ENCODE measurements at places on chromosomes 5 and 9.

GRCh38 chr9:16771356-16771755, 99.1 kb downstream of the BNC2 start:
- DNase-seq: no peak

GRCh38 chr5:66896171-66896570, 300.0 kb downstream of the MAST4 start:
- DNase-seq: no peak

- DNase-seq: no peak
These were observed 113.6 kb downstream of the DPYSL3 start for GRCh38 chr5:147396070-147396823.

DNA sequence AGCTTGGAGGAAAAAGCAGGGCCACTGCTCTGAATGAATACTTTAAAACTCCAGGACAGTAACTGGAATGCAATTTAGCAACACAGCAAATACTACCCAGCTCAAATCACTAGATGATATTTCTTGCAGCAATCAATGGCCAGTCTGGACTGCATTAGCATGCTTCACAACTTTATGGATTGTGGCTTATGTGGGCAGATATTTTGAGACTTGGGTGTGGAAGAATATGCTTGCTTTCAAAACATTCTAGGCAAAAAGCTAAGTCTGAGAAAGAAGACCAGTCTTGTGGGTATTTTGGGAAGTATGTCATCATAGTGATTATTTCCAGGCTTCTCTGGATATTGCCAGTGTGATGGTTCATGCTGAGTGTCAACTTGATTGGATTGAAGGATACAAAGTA, 3.1 kb downstream of the RANBP3L start:
- DNase-seq: no peak

DNA sequence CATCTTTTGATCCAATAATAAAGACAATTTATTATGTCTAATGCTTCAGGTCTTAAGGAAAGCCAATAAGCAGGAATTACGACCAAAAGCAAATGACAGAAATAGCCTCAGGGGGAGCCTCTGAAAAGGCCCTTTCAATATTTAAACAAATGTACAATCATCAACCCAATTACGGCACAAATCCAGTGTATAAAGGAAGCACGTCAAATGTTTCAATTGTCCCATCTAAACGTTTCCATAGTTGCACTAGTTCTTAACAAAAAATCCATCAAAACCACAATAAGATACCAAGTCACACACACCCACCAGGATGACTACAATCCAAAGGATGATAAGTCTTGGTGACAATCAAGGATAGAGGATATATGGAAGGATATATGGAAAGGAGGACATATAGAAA, 41.9 kb downstream of the PSMB7 start:
- DNase-seq: no peak

GRCh38 chr9:131190191-131190590, 64.8 kb downstream of the NUP214 start:
- no peak for DNase-seq

- DNase-seq: no peak
These were observed 108.9 kb downstream of the PSD2 start for GRCh38 chr5:139904566-139904815.

- no peak for DNase-seq
These were observed 1.2 kb upstream of the GALNT10 start for GRCh38 chr5:154189256-154189818.

DNA sequence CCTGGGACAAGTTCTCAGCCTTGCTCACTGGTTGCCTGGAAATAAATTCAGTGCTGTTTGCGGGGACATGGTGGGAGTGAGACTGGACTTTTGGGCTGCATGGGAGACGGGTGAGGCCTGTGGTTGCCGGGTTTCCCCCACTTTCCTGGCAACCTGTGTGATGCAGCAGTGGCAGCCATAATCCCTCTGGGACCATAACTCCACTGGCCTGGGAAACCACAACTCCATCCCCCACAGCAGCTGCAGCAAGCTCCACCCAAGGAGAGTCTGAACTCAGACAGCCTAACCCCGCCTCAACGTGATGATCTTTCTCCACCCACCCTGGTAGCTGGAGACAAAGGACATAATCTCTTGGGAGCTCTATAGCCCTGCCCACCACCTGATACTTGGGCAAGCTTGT, 349.9 kb downstream of the PIK3R1 start:
- no peak for DNase-seq

DNA sequence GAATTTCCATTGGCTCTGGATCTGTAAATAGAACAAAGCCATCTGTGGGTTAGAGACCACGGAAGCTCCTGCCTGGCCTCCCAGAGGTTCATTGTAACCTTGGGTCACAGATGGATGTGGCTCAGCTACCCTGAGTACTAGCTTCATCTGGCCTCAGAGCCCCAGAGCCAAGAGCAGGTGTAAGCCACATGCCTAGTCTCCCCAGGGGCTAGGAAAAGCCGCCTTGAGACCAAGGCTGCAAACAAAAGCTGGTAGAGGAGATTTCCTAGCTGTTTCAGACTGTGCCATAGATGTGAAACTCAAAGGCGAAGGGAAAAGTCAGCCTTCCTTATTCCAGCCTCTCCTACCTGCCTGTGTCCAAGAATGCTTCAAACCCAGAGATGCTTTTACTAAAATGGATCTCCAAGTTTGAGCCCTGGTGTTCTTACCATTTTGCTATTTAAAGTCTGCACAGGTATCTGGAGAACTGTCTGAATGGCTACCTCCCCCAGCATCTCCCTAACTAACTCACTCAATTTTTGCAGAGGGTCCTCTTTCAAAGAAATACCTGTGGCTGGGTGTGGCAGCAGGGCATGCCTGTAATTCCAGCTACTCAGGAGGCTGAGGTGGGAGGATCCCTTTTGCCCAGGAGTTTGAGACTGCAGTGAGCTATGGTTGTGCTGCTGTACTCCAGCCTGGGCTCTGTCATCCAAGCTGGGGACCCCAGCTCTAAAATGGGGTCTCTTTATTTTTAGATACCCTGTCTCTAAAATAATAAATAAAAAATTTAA, 42.3 kb upstream of the MAP1B start:
- DNase-seq: no peak

GRCh38 chr5:119708076-119708790, 78.9 kb downstream of the FAM170A start:
- no peak for DNase-seq

DNA sequence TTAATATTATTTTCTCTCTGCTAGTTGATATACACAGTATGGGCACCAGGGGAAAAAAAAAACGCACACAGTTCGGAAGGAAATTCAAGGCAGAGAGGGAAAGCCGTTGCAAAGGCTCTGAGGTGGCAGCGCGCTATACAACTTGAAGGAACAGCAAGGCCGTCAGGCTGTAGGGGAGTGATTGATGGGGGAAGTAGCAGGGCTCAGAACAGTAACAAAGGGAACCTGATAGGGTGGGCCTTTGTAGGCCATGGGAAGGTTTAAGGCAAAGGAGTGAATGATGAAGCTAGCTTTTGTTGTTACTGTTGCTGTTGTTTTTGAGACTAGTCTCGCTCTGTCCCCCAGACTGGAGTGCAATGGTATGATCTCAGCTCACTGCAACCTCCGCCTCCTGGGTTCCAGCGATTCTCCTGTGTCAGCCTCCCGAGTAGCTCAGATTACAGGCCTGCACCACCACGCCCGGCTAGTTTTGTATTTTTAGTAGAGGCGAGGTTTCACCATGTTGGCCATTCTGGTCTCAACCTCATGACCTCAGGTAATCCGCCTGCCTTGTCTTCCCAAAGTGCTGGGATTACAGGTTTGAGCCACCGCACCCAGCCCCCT, 27.0 kb downstream of the AQP7 start:
- no peak for DNase-seq

DNA sequence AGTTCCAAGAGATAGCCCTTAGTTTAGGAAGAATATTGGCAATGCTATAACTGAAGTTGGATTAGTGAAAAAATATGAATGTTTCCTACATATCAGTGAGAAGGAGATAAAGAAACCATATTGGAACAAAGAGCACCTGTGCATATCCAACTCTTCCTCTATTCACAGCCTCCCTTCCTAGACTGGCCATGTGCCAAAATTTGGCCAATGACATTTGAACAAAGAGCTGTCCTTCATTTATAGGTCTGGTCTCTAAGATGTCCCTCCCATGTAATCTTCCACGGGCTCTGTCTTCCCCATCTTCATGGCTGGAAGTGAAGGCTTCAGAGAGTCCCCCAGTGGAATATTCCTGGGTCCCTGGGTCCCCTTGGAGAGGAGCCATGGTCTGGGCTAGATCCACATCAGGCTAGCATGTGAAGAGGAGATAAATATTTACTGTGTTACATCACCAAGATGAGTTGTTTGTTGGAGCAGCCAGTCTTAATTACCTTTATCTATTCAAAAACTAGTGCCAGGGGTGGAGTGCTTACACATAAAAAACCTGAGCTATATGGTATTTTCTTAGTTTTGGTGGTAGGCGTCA, 190.0 kb upstream of the S1PR3 start:
- no peak for DNase-seq

DNA sequence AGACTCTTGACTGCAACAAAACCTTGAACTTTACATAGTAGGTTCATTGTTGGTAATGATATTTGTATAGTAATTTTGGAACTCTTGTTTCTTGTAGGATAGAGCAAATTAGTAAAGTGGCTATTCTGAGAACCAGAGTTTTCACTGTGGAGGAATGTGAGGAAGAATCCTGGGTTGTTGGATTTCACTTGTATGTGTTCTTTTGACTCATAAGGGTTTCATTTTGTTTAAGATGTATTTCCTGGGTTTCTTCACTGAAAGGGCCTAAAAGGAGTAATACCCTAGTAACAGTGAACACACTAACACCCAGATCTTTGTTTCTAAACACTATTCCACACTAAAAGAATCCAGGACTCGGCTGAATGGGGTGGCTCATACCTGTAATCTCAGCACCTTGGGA, 20.1 kb downstream of the TTC1 start:
- no peak for DNase-seq

GRCh38 chr5:167554564-167555290, 736.7 kb upstream of the WWC1 start:
- no peak for DNase-seq

DNA sequence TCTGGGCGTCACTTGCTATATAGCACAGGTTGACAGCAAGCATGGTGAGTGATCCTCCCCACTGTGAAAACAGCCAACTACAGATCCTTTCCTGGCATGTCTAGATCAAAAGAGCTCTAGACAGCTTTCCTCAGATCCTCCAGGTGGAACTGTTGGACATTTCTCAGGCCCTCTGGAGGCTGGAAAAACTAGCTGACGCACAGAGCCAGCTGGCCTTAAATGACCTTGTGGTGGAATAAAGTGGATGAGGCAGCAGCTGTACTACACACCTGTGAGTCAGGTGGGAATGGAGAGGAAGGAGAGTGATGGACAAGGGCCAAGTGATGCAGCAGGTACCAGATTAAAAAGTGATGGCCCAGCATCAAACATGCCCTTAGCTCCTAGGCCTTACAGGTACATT, 172.7 kb downstream of the TRIM32 start:
- DNase-seq: no peak

DNA sequence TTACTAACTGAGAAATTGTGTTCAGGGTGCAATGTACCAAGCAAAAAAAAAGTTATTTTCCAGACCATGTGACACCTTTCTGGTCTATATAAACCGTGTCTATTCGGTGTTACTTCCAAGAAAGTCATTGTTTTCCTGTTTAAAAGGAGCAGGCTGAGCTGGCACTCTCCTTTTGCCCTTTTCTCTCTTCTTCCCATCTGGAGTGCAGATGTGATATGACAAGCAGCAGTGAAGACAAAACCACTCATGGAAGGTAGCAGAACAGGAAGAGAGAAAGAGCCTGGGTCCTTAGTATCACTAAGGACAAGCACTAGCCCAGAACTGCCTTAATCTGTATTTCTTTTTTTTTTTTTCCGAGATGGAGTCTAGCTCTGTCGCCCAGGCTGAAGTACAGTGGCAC, 25.6 kb downstream of the LYRM7 start:
- no peak for DNase-seq

- no peak for DNase-seq
These were observed 143.4 kb downstream of the ENTREP1 start for GRCh38 chr9:69468380-69468779.

DNA sequence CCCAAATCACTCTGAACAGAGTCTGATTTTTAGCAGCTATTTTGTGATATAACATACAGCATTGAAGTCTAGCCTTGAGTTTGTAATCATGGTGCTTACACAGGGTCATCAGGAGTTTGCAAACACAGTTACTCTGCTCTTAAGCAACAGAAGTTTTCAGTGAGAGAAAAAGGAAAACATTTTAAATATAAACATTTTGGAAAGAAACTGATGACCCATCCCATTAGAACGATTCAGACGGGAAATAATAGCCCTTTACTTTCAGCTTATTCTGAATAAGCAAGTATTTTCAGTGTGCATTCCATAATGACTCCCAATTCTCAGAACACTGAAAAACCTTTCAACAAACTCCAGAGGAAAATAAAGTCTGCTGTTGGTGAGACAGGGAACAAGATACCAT, 46.7 kb upstream of the TMC1 start:
- DNase-seq: no peak

All from stimulated activated CD8-positive, alpha-beta memory T cell treated with anti-CD3 and anti-CD28 coated beads, Interleukin-4, amount 100 ng/mL, for 1 hour (primary cell).